Right lobe of liver (tissue), 6 donors: ENCODE measurements at places on chromosomes 1 and 21.

DNA sequence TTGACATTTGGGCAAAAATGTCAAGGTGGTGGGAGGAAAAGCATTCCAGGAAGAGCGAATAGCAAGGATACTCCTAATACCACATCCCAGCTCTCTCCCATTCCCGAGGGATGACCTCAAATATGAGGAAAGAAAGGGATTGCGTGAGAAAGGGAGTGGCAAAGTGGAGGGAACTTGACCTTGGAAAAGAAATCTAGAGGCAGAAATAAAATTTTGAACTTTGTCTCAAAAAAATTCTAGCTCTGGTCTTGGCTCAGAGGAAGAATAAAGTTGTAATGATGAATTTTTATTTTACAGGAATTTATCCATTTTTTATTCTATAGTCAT is 127.8 kb downstream of the TBX19 start:
- H3K27ac ChIP-seq, result no peak overlapping the region
- H3K4me1 ChIP-seq, result no peaks in the 10 kb centered on the region
- no peak for DNase-seq
- no peaks in the 10 kb centered on the region for H3K27me3 ChIP-seq

- H3K4me1 ChIP-seq, result no peaks in the 10 kb centered on the region
- no peaks in the 10 kb centered on the region for H3K27me3 ChIP-seq
- no peaks in the 10 kb centered on the region for H3K36me3 ChIP-seq
- no peak overlapping the region for H3K4me3 ChIP-seq
Observed at GRCh38 chr1:94087193-94087592, 33.8 kb downstream of the ABCA4 start.

- H3K36me3 ChIP-seq, result no peaks in the 10 kb centered on the region
- no peaks in the 10 kb centered on the region for H3K27me3 ChIP-seq
- DNase-seq, result no peak
- H3K4me3 ChIP-seq, result no peak overlapping the region
- no peak overlapping the region for H3K27ac ChIP-seq
Observed at GRCh38 chr1:6753320-6754140, 31.7 kb upstream of the CAMTA1 start.

DNA sequence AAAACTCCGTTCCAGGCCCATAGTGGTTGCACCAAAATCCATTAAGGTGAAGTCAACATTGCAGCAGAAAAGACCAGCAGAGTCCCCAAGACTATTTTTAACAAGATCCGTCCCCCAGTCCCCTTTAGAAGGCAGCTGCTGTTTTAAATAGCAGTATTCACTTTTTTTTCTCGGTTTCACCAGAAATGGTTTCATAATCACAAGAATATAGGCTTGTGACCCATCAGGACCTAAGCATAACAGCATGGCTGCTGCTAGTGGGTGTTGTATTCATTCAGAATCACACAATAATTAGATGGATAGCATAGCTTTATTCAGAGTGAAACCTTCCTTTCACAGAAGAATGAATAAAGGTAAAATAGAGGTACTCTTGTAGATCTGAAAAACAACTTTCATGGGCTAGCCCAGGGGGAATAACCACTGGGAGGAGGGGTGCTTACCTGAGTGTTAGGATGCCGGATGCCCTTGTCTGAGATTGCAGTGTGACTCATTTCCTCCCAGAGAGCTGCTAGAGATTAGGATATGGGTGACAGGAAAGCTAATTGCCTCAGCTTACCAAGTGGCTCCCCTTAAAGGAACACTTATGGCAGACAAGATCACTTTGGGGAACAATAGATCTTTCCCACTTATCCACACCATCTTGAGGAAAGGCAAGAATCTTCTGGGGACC is 35.0 kb downstream of the ACKR1 start:
- no peaks in the 10 kb centered on the region for H3K36me3 ChIP-seq
- DNase-seq, result no peak
- H3K4me1 ChIP-seq, result no peaks in the 10 kb centered on the region
- no peak overlapping the region for H3K4me3 ChIP-seq
- H3K27me3 ChIP-seq, result no peaks in the 10 kb centered on the region

- DNase-seq, result no peak
- no peaks in the 10 kb centered on the region for H3K4me1 ChIP-seq
- no peaks in the 10 kb centered on the region for H3K27me3 ChIP-seq
- no peak overlapping the region for H3K4me3 ChIP-seq
- no peak overlapping the region for H3K27ac ChIP-seq
Observed at GRCh38 chr1:37017720-37018119, 16.6 kb downstream of the GRIK3 start.

- H3K4me1 ChIP-seq, result no peaks in the 10 kb centered on the region
- DNase-seq, result no peak
- no peaks in the 10 kb centered on the region for H3K36me3 ChIP-seq
- H3K4me3 ChIP-seq, result no peak overlapping the region
- H3K27ac ChIP-seq, result no peak overlapping the region
Observed at GRCh38 chr1:236361909-236362590, 32.0 kb upstream of the EDARADD start.

GRCh38 chr1:54768093-54768492 is 3.8 kb upstream of the PARS2 start:
- no peak for DNase-seq
- H3K27ac ChIP-seq, result no peak overlapping the region
- no peak overlapping the region for H3K4me3 ChIP-seq
- H3K27me3 ChIP-seq, result no peaks in the 10 kb centered on the region
- peaks cover 11% of the 10 kb centered on the region for H3K4me1 ChIP-seq
- H3K36me3 ChIP-seq, result no peaks in the 10 kb centered on the region

GRCh38 chr1:228146417-228147150 is 3.1 kb upstream of the GJC2 start:
- H3K4me3 ChIP-seq, result no peak overlapping the region
- no peak overlapping the region for H3K27ac ChIP-seq
- no peaks in the 10 kb centered on the region for H3K4me1 ChIP-seq
- DNase-seq, result no peak
